ENCODE measurements at places on chromosomes 7 and 10.

GRCh38 chr10:30438021-30438850 lies 4.3 kb downstream of the MAP3K8 start:
- no peak for DNase-seq

- no peak for DNase-seq
Observed at GRCh38 chr10:72218726-72219125, 2.6 kb upstream of the ASCC1 start.

DNA sequence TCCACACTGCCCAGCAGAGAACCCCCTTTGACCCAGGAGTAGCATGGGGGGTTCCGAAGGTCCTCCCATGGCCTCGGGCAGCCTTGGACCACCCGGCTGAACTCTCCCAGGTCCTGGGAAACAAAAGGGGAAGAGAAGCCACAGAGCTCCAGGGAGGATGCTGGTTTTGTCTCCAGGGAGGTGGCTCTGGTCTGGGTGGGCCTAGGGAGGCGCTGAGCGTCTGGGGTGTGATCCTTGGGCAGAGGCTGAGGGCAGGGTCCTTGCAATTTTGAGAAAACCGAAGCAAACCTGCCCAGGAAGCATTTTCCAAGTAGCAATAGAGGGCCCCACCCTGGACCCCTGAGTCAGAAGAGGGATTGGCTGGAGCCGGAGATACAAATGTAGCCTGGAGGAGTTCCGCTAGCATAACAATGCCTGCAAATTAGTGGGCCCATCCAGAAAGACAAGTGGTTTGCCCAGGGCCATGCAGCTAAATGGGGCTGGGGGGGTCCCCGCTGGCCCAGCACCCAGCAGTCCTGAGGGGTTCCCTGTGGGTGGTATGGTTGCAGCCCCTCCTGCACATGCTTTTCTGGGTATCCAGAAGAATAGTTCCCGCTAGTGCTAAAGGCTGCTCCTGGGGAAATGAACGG lies 2.0 kb downstream of the UTF1 start:
- DNase-seq, result no peak

GRCh38 chr10:52571018-52571417 lies 201.6 kb downstream of the MBL2 start:
- DNase-seq, result no peak

GRCh38 chr10:132873395-132873794 lies 69.0 kb downstream of the CFAP46 start:
- no peak for DNase-seq

DNA sequence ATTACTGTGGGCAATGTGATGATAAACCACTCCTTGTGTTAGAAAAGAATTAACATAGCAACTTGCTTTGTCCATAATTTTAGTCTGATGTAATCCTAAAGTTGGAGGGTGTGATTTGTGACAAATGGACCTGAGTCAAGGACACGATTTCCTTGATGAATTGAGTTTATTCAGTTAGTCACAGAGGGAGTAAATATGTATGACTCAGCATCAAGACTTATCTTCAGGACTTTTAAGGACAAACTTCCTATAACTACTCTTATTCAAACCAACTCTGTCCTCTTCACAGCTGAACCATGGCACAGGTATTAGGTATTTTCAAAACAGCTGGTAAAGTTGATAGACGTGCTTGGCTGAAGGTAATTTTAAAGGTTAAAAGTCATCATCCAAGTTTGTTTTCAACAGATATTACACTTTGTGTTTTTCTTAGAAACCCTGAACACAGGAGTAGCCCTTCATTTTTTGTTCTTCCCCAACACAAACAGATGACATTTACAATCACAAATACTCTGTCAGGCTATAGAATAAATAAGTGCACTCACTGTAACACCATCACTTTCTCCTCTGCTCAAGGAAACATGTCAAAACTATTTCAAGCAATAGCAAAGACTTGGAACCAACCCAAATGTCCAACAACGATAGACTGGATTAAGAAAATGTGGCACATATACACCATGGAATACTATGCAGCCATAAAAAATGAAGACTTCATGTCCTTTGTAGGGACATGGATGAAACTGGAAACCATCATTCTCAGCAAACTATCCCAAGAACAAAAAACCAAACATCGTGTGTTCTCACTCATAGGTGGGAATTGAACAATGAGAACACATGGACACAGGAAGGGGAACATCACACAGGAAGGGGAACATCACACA lies 54.5 kb downstream of the COA1 start:
- DNase-seq, result no peak

- no peak for DNase-seq
Observed at GRCh38 chr10:115951242-115951641, 321.8 kb downstream of the GFRA1 start.

GRCh38 chr7:104793066-104793465 lies 220.9 kb upstream of the KMT2E start:
- DNase-seq, result no peak

- no peak for DNase-seq
Observed at GRCh38 chr10:77417806-77418640, 219.6 kb downstream of the KCNMA1 start.

DNA sequence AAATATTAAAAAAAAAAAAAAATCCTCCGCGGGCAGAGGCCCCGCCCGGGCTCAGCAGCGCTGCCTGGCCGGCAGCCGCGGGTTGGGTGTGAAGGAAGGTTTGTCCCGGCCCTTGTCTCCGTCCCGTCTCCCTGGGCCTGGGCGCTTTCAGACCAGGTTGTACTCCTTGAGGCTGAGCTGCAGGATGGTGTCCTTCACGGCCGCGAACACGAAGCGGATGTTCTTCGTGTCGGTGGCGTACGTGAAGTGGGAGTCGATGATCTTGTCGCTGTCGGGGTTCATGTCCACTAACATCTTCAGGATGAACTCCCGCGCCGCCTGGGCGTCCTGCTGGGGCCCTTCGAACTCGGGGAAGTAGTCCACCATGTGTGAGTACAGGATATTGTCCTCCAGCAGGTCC lies 123.7 kb upstream of the KCTD7 start:
- no peak for DNase-seq

- no peak for DNase-seq
Observed at GRCh38 chr10:113960617-113961181, 83.0 kb upstream of the ADRB1 start.

- DNase-seq, result no peak
Observed at GRCh38 chr10:130254662-130255061, 118.5 kb downstream of the GLRX3 start.

GRCh38 chr10:132254841-132255240 lies 52.9 kb downstream of the STK32C start:
- no peak for DNase-seq

DNA sequence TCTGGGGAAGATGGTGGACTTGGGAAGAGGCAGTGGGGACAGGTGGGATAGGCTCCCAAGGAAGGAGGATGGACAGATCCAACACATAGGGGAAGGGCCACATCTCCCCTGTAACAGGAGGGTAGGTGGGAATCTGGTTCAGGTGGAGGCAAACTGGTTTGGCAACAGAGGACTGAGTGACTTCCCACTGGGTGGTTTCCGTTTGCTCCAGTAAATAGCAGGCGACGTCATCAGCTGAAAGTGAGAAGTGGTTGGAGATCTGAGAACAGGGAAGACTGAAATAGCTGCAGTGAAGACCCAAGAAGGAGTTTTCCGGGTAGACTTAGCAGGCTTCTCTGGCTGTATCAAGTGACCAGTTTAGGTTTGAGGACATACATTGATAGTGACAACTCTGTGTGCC lies 504.4 kb downstream of the GALNT17 start:
- no peak for DNase-seq

GRCh38 chr10:89853781-89854191 lies 152.4 kb downstream of the KIF20B start:
- no peak for DNase-seq

DNA sequence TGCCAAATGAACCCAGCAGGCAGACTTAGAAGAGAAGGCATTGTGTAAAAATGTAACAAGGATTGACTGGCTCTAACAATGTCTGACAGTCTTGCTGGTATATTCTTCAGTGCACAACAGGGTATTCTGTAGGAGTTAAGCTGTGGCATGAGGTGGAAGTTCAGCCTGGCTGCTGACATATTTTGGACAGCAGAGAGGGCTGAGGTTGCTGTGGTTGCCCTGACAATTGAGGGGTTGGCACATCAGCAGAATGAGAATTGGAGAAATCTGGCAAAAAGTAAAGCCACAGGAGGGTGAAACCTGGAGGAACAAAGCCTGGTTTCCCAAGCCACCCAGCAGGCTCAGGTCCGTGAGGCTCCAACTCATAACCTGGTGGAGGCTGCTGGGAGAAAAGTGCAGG lies 220.2 kb downstream of the JAZF1 start:
- no peak for DNase-seq

All from amniotic stem cell (primary cell).